Inflammatory macrophage (primary cell): ENCODE measurements at places on chromosomes 2 and 18.
A peak's percentile ranks its signal among the peaks of the same experiment; 100 is the strongest.

DNA sequence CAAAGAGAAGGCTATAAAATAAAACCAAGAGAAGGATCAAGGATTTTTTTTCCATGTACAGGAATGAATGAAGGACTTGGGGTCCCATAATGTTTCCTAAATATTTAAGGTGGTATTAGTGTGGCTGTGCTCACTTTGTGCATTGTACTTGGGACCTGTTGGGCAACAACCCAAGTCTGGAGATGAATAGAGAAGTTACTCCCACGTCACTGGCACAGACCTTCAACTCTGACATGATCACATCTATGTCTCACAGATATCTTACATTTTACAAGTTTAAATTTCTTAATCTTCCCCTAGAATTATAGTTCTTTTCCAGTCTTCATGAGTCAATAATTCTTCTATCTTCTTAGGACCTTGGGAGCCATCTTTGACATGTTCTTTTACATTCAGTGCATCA is 133.4 kb downstream of the PLCL1 start:
- DNase-seq: peak; percentile 82

DNA sequence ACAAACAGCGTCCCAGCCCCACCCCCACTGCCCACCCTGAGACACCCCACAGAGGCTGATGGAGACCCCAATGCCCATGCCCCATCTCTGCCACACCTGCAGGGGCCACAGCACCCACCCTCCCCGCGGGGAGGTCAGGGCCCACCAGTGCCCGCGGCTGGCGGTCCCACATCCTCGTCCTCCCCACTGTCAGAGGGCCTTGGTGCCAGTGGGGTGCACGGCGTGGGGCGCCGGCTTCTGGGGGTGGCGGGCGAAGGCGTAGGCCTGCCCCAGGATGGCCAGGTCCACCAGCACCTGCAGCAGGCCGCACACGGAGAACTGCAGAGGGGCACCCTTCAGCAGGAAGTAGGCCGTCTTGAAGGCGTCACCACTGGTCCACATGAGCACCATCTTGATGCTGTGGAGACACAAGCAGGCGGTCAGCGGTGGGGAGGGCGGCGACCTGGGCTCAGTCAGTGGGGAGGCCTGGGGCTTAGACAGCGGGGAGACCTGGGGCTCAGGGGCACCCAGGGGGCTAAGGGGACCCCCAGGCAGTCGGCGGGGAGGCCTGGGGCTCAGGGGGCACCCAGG is 47.6 kb downstream of the SLC66A2 start:
- no peak for DNase-seq

- DNase-seq: no peak
These were observed 848.0 kb upstream of the FAM98A start for GRCh38 chr2:34447097-34447496.

- no peak for DNase-seq
These were observed 96.6 kb upstream of the CABLES1 start for GRCh38 chr18:23038712-23039111.

- DNase-seq: no peak
These were observed 2.2 kb downstream of the IRS1 start for GRCh38 chr2:226797289-226797988.

GRCh38 chr2:76174505-76174904 is 463.8 kb upstream of the GCFC2 start:
- DNase-seq: no peak

- DNase-seq: no peak
These were observed 6.8 kb downstream of the HTR2B start for GRCh38 chr2:231117922-231118613.

DNA sequence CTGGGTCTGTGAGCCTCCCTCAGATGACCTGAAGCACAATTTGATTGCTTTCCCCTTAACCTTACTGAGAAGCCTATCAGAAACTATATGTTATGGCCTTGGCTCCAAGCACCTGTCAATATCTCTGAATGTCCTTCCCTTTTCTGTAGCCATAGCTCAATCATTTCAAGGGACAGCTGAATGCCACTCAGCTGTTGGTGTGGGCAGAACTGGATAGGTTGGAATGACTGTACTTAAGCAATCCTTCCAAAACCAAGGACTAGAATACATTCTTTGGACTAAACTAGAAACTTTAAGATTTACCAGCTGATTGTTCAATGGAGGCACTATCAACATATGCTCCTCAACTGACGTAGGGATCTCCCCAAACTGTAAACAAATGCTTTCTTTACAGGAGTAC is 159.4 kb downstream of the THADA start:
- DNase-seq: no peak

DNA sequence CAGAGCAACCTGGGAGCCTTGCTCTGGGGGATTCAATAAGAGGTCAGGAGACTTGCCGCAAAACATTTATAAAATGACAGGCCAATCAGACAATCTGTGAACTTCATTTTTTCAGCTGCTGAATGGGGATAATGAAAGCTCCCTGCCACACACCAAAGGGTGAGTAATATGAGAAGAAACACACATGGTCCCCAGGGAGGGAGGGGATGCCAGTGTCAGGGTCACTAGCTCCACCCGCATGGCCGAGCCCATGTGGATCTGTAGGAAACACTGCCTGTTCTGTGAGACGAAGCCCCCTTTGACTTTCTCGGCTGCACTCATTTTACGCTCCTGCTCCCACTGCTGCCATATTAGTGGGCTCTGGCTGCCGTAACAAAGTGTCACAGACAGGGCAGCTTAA is 521.0 kb upstream of the RAB6C start:
- no peak for DNase-seq

DNA sequence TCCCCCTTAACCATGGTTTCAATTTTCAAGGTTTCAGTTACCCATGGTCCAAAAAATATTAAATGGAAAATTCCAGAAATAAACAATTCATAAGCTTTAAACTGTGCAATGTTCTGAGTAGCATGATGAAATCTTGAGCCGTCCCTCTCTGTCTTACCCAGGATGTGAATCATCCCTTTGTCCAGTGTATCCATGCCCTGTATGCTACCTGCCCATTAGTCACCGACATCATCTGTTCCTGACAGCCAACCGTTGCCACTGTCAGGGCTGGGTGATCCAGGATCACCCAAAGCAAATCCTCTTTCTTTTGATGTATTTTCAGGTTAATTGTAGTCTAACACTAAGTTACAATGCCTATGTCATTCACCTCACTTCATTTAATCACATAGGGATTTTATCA is 15.7 kb upstream of the OLA1 start:
- no peak for DNase-seq

- no peak for DNase-seq
These were observed 39.0 kb downstream of the CFAP221 start for GRCh38 chr2:119583291-119583690.

- DNase-seq: no peak
These were observed 96.8 kb downstream of the ADD2 start for GRCh38 chr2:70671092-70671675.

DNA sequence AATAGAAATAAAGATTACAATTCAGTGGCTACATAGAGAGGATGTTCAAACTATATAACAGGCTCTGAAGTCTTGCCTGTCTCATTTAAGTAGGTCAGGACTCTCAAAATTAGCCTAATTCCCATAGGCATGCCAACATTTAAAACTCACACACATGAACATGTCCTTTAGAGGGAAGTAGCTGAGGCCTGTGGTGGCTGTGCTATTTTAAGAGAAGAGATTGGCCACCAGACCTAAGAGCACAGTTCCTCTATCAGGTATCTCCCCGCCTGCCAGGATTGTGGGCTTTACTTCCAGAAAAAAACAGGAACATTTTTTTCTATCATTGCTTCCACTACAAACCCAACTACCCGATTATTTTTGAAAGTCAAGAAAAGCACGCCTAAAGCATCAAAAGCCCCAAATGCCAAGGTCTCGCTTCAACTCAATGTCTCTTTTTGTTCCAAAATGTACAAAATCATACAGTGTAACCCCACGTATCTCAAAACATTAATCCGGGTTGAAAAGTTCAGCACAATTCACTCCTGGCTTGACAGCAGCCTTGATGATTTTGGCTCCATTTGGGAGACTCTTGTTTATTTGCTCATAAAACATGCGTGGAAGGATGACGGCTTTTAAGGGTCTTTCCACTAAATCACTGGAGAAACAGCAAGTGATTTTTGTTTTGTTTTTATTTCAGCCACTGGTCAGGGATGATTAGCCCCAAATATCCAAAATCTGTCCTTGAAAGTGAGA is 15.3 kb downstream of the FHL2 start:
- peak; percentile 74 for DNase-seq
